ENCODE measurements at places on chromosomes 1 and 21.

- DNase-seq = no peak
Observed at GRCh38 chr1:163055531-163055930, 13.6 kb upstream of the RGS4 start.

DNA sequence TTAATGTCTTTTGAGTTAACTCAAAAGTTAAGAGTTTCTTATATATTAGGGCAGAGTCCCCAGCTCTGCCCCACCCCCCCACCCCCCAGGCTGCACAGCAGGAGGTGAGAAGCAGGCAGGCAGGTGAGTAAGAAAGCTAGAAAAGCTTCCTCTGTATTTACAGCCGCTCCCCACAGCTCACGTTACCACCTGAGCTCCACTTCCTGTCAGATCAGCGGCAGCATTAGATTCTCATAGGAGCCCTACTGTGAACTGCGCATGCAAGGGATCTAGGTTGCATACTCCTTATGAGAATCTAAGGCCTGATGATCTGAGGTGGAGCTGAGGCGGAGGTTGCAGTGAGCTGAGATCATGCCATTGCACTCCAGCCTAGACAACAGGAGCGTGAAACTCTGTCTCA lies 81.9 kb downstream of the SIM2 start:
- DNase-seq = no peak

- no peak for DNase-seq
Observed at GRCh38 chr1:160168016-160168415, 16.6 kb downstream of the ATP1A4 start.

DNA sequence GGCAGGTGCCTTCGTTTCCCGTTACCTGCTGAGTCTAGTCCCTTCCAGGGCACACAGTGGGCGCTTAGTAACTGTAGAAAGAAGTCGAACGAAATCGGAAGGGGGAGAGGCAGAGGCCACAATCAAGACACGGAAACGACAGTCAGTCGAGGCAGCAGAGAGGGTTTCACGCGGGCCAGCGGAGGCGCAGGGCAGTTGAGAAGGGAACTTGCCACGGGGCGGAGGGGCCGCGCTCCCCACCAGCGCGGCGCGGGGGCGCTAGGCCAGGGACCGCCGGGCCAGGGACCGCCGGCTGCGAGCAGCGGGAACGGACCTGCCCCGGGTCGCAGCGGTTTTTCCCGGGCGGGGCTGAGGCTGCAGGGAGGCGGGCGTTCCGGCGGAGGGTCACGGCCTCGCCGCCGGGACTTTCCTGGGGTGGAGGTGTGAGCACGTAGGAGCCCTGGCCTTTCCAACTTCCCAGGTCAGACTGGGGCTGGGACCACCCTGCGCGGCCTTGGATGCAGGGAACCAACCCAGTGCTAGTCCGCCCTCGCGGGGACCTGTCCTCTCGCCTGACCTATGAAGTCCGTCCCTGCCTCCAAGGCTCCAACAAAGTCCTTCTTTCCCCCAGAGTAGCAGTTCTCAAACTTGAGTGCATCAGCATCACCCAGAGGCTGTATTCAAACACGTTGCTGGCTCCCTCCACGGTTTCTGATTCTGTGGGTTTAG lies 150.1 kb upstream of the FGGY start:
- peak; percentile 7 for DNase-seq

- DNase-seq = no peak
Observed at GRCh38 chr1:204678721-204679475, 6.6 kb downstream of the LRRN2 start.

GRCh38 chr1:172663732-172664131 lies 4.8 kb downstream of the FASLG start:
- DNase-seq = no peak

GRCh38 chr1:63835128-63835527 lies 61.3 kb downstream of the ROR1 start:
- no peak for DNase-seq

DNA sequence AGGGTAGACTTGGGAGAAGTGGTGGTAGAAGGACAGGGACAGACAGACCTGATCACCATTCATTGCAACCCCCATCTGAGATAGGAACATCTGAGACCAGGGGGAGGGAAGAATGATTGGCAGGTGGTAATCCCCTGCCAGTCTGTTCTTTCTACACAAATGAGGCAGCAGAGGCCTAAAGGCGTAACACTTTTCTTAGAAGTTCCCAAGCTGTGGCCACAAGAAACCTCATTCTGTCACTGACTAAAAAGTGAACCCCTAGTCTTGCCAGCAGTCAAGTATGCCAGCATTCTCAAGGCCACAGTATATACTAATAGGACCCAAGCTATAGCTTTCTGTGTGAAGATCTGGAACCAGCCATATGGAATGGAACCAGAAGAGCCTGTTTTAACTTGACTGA lies 638.0 kb downstream of the KCNT2 start:
- DNase-seq = no peak

DNA sequence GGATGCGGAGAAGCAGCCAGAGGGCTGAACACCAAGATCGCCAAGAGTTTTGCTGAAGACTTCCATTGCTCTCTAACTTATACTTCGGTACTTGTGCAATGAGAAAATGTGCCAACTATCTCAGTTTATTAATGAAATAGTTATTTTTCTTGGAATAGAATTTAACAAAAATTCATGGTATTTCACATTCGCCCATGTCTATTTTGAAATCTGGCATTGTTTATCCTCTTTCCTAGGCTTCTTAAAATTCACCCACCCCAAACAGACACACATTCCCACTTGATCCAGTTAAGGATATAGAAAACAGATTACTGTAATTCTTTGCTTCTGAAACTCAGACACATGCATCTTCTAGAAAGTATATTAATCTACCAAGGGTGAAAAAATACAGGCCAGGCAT lies 56.3 kb upstream of the ADAMTS5 start:
- no peak for DNase-seq

DNA sequence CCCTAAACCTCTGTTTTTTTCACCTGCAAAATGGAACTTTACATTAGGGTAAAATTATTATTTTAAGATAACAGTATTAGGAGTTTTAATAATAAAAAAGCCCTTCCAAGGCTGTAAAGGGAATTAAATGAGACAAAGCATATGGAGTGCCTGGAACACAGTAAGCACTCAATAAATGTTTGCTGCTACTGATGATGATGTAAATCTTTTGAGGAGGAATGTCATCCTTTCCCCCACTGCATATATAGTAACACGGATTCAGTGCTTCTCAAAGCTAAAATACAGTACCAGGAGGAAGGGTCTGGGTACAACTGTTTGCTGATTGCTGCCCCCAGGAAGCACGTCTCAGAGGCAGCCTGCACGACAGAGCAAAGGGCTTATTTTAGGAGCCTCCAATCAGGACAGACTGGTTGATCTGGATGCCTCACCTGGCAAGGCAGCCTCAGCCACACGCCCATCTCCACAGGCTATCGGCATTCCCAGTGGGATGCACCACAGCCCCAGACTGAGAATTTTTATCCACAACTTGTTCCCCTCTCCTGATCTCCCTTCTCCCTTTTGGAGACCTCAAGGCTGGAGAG lies 64.4 kb downstream of the GADD45A start:
- no peak for DNase-seq

DNA sequence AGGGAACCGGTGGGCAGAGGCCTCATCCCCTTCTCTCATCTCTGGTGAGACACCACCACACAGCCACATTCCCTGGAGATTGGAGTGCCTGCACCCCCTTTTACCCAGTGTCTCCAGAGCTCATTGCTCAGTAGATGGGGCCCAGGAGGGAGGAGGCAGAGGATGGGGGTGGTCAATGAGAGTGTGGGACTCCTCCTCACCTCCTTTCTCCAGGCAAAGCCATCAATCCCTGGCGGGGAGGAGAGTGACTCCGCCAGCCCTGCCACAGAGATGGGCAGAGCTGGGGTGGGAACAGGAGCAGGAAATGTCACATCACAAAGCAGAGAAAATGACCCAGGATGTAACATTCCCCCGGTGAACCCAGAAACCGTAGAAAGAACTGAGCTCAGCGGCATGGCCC lies 117.2 kb downstream of the MATN1 start:
- DNase-seq = no peak

- no peak for DNase-seq
Observed at GRCh38 chr1:176691251-176692228, 228.6 kb downstream of the PAPPA2 start.

- DNase-seq = no peak
Observed at GRCh38 chr1:82762829-82763532, 962.2 kb downstream of the ADGRL2 start.

DNA sequence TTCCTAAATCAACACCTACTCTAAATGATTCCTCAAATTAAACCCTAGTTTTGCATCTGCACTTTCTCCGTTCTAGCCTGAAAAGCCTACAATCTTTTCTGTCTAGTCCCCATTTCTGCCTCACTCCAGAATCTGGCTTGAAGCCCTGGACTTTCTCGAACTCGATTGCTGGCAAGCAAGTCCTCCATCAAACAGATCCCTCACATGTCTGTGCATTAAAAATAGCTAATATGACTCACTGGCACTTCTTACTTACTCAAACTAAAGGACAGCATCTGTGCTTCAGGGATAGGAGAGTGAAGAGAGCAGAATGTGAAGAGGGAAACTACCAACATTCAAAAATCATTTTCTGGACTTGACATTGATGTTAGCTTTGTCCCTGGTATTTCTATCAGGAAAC lies 51.8 kb upstream of the CXADR start:
- DNase-seq = no peak

DNA sequence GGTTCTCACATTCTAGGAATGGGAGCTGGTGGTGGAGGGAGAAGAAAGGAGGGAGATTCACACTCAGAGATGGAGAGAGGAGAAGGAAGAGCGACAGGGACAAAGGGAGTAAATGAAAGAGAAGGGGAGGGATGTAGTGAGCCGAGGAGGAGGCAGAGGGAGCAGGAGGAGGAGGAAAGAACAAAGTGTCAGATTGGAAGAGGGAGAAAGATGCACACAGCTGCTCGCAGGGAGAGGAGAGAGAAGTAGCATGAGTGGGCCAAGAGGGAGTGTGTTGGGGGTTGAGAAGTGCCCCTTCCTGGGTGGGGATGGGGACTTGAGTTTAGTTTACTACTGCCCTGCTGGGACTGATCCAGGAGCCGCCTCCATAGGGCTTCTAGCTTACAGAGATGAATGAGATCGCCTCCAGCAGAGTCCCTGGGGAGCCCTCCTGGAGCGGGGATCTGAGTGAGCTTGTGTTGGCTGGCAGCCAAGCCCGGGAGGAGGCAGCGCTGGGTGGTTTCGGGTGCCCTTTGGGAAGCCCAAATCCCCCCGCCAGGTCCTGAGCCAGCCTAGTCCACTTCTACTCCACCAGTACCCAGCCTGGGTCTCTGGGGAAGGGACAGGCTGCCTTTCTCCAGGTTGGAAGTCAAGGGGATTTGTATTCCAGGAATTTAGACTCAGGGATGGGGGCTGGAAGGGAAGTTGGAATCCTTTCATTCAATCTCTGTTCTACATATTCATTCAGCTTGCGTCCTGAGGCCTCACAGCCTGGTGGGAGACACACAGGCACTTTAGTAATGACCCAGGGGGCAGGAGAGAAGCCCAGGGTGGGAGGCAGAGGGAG lies 20.9 kb downstream of the PTPRU start:
- no peak for DNase-seq

DNA sequence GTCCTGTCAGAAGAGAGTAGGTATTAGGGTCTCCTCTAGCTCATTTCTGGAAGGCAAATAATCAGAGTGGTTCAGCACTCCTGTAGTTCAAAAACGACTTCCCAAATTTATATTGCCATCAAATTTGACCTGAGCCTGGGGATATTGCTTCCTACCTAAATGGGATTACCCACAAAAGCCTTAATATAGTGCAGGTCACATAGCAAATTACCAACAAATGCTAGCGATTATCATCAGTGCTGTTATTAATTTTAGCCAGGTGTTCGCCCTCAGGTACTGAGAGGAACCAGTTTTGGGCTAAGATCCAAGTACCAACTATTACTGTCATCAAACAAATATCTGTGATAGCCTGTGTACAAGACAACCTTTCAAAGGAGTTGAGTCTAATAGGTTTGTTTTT lies 661.8 kb upstream of the PTBP2 start:
- no peak for DNase-seq

DNA sequence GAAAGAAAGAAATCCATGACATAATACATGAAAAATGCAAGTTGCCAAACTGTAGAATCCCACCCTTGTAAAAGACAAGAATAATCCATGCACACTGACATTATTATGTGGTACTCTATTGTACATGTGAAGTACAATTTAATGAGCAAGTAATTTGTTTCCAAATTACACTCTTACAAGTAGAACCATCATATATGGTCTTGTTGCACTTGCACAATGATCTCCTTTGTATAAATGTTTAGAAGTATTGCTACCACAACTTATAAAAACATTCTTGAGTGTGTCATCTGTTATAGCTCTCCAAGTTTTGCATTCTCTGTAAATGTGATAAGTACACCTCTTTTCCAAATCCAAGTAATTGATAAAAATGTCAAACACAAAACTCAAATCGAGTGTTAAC lies 29.1 kb upstream of the ZNF281 start:
- DNase-seq = no peak

DNA sequence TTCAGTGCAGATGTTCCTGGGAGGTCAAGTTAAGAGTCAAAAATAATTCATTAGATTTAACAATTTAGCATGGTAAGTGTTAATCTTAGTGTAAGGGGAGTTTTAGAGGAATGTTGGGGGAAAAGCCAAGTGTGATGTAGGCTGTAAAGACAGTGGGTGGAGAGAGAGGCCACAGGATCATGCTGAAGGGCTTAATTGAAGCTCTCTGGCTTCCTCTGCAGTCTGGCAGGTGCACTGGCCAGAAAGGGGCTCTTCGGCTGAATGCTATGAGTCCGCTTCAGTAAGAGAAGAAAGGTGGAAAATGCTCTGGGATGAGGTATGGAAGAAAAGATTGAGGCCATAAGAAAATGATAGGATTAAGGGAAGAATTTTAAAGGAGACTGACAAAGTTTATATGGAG lies 3.0 kb downstream of the BRDT start:
- DNase-seq = no peak

DNA sequence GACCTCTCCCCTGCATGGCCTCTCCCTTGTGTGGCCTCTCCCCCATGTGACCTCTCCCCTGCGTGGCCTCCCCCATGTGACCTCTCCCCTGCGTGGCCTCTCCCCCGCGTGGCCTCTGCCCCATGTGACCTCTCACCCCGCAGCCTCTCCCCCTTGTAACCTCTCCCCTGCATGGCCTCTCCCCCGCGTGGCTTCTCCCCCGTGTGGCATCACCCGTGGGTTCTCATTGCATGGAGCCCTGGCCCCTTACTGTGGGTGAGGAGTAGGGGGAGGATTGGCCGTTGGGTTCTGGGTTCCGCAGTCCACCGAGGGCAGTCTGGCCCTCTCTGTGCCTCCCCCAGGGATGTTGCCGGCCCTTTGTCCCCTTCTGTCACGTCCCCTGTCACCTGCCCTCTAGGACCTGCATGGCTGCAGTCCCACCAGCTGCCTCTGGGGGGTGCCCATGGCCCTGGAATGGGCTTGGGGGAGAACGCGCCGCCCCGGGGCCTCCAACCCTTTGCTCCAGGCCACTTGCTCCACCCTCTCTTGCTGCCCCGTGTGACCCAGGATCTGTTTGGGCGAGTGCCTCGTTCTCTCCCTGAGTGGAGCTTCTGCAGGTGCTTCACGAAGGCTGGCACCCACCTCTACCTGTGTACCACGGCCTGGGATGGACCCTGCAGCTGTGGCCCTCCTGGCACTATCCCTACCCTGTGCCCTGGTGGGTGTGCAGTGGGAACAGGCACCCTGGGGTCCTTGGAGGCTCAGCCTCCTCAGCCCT lies 21.3 kb downstream of the RRP1 start:
- peak; percentile 77 for DNase-seq
